ENCODE measurements at places on chromosomes 12 and 14.
A peak's percentile ranks its signal among the peaks of the same experiment; 100 is the strongest.

DNA sequence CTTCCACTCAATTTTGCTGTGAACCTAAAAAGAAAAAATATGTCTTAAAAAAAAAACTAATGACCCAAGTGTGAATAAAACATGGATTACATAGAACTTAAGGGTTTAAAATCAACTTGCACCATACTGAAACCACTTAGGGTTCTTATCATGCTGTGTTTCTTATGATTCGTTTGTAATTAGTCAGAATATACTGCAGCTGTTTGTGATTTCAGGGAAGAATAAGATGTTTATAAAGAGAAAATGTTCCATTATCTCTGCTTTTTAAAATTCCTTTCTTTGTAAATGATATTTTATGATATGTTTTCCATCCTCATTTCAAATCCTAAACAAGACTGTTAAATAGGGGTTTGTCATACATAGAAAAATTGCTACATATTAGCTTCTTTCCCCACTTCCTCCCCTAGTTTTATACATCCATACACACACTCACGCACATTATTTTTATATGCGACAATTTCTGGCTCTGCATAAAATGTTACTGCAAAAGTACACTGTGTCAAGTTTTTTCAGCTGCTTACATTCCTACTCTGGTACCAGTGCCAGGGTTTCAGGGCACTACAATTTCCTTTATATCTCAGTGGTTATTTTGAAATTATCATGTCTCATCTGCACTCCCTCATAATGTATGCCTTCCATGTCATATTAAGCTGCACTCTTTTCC lies 275.2 kb upstream of the GARIN6 start:
- no peaks in the 10 kb centered on the region for H3K36me3 ChIP-seq
- DNase-seq: no peak
- H3K27me3 ChIP-seq: no peaks in the 10 kb centered on the region
- H3K4me3 ChIP-seq: no peak overlapping the region
- no peaks in the 10 kb centered on the region for H3K4me1 ChIP-seq

DNA sequence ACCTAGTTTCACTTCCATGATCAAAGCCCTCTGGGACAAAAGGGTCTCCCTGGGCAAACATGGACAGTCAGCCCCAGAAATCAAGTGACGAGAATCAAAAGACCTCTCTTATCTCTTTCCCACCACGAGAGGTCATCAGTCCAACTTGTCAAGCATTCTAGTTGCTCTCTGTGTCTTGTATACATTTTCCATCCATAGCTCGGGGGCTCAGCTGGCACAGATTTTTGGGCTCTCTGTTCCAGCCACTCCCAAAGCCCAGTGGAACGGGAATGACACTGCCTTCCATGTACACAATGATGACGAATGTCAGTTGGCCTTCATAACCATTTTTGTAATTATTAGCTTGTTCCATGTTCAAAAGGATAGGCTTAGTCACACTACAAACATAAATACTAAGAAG lies 29.7 kb downstream of the NOS1 start:
- H3K36me3 ChIP-seq: no peaks in the 10 kb centered on the region
- H3K27me3 ChIP-seq: peaks cover 10% of the 10 kb centered on the region
- no peak for DNase-seq
- no peaks in the 10 kb centered on the region for H3K4me1 ChIP-seq
- H3K4me3 ChIP-seq: no peak overlapping the region
- H3K27ac ChIP-seq: no peak overlapping the region

- no peak for DNase-seq
- H3K36me3 ChIP-seq: no peaks in the 10 kb centered on the region
- H3K27ac ChIP-seq: no peak overlapping the region
- H3K4me3 ChIP-seq: peak overlapping the region; percentile 63
- no peaks in the 10 kb centered on the region for H3K4me1 ChIP-seq
- no peaks in the 10 kb centered on the region for H3K27me3 ChIP-seq
These were observed 844 bp downstream of the DPF3 start for GRCh38 chr14:72892879-72893635.

- H3K36me3 ChIP-seq: peaks cover 4% of the 10 kb centered on the region
- H3K27me3 ChIP-seq: no peaks in the 10 kb centered on the region
- no peak overlapping the region for H3K4me3 ChIP-seq
- H3K27ac ChIP-seq: no peak overlapping the region
- no peaks in the 10 kb centered on the region for H3K4me1 ChIP-seq
- DNase-seq: no peak
These were observed 33.0 kb downstream of the KLHL28 start for GRCh38 chr14:44928793-44929192.

DNA sequence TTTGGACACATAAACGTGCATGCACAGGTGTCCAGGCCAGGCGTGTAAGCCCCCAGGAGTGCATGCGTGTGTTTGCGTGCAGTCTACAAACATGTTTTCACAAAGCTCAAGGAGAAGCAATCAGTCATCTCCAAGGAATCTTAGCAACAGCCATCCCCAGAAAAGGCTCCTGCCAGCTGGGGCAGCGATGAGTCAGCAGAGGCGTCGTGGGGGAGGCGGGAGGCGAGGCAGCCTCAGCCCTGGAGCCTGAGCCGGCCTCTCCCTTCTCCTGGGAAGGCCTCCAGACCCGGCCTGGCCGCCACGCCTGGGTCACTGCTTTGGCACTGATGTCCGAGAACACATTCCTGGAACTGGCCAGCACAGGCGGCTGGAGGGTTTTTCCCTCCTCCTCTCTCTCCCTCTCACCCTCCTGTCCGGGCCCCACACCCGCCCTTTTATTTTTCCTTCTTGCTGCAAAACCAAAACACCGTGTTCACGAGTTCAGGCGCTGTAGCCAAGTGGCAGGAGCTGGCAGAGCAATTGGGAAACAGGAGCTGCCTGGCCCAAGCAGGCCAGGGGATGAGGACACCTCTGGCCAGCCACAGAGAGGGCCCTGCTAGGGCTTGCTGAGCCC lies 92.7 kb downstream of the LRRC74A start:
- H3K27me3 ChIP-seq: no peaks in the 10 kb centered on the region
- H3K36me3 ChIP-seq: no peaks in the 10 kb centered on the region
- peak; percentile 95 for DNase-seq
- H3K4me3 ChIP-seq: peak overlapping the region; percentile 27
- peak overlapping the region; percentile 88 for H3K27ac ChIP-seq
- H3K4me1 ChIP-seq: peaks cover 34% of the 10 kb centered on the region

GRCh38 chr14:99261912-99262787 lies 9.8 kb downstream of the BCL11B start:
- H3K4me3 ChIP-seq: no peak overlapping the region
- no peaks in the 10 kb centered on the region for H3K4me1 ChIP-seq
- no peaks in the 10 kb centered on the region for H3K36me3 ChIP-seq
- H3K27ac ChIP-seq: peak overlapping the region; percentile 45

- H3K27ac ChIP-seq: no peak overlapping the region
- H3K27me3 ChIP-seq: no peaks in the 10 kb centered on the region
- no peak overlapping the region for H3K4me3 ChIP-seq
- no peaks in the 10 kb centered on the region for H3K36me3 ChIP-seq
- no peaks in the 10 kb centered on the region for H3K4me1 ChIP-seq
These were observed 71.3 kb upstream of the HECTD1 start for GRCh38 chr14:31278883-31279282.

DNA sequence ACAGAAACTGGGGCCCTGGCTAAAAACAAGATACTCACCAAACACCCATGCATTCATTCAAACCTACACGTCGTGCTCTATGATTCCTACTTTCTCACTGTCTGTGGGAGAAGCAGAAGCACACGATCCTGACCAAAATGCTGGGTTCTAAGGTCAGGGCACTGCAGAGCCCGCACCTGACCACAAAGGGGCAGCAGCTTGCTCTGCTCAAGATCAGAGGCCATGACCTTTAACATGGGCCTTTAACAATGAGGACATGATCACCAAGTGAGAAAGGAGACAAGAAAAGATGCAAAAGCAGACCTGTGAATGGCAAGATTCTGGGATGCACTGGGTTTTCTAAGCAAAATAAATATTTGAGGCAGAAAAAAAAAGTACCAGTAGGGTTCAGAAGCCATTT lies 40.1 kb upstream of the VPS33A start:
- no peak overlapping the region for H3K27ac ChIP-seq
- H3K27me3 ChIP-seq: no peaks in the 10 kb centered on the region
- no peaks in the 10 kb centered on the region for H3K36me3 ChIP-seq
- H3K4me3 ChIP-seq: no peak overlapping the region
- H3K4me1 ChIP-seq: no peaks in the 10 kb centered on the region

DNA sequence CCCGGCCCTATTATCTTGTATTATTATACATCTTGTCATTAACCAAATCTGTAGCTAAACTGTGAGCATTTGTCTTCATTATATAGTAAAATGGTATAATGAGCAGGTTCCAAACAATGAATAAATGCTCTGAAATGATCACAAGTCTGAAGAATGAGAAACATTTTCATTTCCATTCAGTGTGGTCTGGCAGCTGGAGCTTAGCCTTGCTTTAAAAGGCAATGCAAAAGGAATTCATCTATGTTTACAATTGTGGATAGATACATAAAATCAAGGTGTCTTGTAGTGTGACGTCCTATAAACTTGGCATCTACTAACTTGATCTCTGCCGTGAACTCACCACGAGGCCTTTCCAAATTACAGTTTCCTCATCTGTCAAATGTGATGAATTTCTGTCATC lies 168.3 kb downstream of the RMST start:
- no peak overlapping the region for H3K4me3 ChIP-seq
- H3K36me3 ChIP-seq: no peaks in the 10 kb centered on the region
- DNase-seq: no peak
- H3K4me1 ChIP-seq: no peaks in the 10 kb centered on the region
- H3K27ac ChIP-seq: no peak overlapping the region

DNA sequence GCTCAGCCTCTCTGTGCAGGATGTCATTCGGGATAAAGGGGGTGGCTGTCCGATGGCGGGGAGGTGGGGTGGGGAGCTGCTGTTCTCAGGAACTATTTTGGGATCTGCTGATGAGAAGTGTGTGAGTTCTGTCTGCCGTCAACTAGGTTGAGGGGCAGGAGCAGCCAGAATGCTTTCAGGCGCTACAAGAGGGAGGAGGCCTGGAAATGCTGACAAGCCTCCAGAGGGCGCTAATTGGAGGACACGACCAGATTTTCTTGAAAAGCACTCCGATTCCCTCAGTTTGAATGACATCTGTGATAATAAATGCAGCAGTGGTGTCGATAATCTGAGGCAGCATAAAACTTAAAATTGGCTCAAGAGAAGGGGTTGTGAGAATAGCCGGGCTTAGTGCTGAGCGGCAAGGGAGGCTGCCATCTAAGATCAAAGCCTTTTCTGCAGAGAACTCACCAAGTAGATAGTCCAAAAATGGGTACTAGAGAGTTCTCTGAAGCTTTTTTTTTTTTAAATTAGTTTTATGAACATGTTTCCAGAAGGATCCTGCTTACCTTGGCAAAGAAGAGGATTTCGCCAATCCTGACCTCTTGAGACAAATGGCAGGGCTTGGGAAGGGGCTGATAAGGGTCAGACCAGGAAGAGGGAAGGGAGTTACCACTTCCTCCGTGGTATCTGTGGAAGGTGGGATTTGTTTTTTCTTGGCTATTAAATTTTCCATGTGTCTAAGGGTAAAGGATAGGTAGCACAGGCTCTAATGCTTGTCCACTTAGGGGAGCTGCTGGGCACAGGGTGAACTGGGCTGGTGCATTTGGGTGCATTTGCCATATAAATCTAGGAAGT lies 94.4 kb downstream of the CRACR2A start:
- no peak for DNase-seq
- H3K27me3 ChIP-seq: no peaks in the 10 kb centered on the region
- H3K36me3 ChIP-seq: no peaks in the 10 kb centered on the region
- no peaks in the 10 kb centered on the region for H3K4me1 ChIP-seq
- no peak overlapping the region for H3K27ac ChIP-seq

- no peaks in the 10 kb centered on the region for H3K27me3 ChIP-seq
- H3K4me1 ChIP-seq: no peaks in the 10 kb centered on the region
- no peak overlapping the region for H3K27ac ChIP-seq
- H3K4me3 ChIP-seq: no peak overlapping the region
- DNase-seq: no peak
- no peaks in the 10 kb centered on the region for H3K36me3 ChIP-seq
These were observed 15.5 kb downstream of the RIC8B start for GRCh38 chr12:106790020-106790419.

DNA sequence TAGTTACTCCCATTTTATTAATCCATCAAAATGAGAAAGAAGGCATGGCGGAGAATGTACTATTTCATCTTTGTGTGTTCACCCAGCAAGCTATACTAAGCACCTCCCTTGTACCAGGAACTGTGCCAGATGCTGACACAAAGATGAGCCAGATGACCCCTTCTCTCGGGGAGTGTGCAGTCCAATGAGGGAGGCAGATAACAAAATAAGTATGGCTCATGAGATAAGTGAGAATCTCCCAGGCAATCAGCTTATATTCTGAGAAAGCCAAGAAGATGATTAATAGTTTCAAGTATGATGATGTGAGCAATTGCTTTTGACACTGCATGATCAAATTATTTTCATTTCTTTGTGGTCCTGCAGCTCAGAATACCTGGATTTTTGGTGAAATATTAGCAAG lies 1.3 kb upstream of the TMEM233 start:
- H3K27me3 ChIP-seq: no peaks in the 10 kb centered on the region
- H3K4me1 ChIP-seq: no peaks in the 10 kb centered on the region
- no peaks in the 10 kb centered on the region for H3K36me3 ChIP-seq
- no peak for DNase-seq

DNA sequence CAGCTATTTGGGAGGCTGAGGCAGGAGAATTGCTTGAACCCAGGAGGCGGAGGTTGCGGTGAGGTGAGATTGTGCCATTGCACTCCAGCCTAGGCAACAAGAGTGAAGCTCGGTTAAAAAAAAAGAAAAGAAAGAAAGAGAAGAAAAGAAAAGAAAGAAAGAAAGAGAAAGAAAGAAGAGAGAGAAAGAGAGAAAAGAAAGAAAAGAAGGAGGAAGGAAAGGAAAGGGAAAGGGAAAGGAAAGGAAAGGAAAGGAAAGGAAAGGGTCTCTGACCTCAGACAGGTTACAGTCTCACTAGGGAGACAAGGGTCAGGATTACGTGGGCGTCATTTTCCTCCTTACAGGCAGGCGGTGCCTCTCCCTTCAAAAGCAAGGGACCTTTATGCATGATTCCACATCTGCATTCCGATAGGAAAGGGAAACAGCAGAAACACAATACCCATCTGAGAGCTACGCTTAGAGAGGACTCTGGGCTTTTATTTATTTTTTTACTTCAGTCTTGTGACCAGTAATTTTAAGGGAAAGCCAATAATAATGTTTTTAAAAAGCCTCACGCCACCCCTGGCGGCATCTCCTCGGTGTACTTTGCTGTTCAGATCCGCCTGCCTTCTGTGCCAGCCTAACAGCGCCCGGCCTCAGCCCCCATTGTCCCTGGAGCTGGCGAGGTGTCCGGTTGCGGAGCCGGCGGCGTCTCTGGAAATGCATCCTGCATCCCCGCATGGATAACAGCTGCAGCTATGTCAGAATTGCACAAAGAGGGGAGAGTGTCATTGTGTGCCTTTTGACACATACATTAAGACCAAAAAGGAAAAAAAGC lies 945 bp upstream of the HIP1R start:
- DNase-seq: no peak
- peak overlapping the region; percentile 93 for H3K27ac ChIP-seq
- H3K4me1 ChIP-seq: no peaks in the 10 kb centered on the region
- peak overlapping the region; percentile 81 for H3K4me3 ChIP-seq
- H3K36me3 ChIP-seq: no peaks in the 10 kb centered on the region

Measured in breast epithelium (tissue), 4 donors.